ENCODE measurements at places on chromosomes 6 and 20.

GRCh38 chr6:34576286-34576955 is 20.3 kb upstream of the SPDEF start:
- no peak for DNase-seq

- no peak for DNase-seq
These were observed 643.7 kb downstream of the UTRN start for GRCh38 chr6:144928847-144929246.

DNA sequence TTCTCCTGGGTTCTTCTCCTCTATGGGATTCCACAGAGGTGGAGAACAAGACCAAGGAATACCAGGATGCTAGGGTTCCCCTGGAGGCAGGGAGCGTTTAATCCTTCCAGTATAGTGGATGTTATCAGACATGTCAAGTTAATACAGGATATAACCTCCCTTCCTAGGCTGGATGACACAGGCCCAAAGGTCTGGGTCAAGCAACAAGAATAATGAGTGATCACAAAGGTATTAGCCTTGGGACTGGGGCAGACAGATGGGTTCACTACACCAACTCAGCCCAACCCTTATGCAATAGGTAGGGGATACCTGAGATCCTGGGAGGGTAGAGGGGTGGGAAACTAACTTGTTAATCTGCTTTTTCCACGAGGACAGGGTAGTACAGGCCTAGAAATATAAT is 690.3 kb downstream of the HTR1B start:
- DNase-seq = no peak

DNA sequence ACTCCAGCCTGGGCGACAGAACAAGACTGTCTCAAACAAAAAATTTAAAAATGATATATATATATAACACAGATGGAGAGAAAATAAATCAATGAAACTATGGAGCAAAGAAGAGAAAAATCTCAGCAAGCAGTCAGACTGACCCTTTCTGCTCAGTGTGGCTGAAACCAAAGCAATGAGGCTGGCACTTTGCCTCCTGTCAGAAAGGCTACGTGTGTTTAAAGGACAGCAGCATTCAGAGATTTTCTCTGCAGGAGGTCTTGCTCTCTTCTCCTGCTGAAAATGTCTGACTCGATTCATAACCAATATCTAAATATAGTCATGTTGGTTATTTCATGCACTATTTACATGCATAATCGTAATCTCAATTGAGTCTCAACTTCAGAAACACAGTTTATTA is 527.0 kb upstream of the JARID2 start:
- DNase-seq = no peak

DNA sequence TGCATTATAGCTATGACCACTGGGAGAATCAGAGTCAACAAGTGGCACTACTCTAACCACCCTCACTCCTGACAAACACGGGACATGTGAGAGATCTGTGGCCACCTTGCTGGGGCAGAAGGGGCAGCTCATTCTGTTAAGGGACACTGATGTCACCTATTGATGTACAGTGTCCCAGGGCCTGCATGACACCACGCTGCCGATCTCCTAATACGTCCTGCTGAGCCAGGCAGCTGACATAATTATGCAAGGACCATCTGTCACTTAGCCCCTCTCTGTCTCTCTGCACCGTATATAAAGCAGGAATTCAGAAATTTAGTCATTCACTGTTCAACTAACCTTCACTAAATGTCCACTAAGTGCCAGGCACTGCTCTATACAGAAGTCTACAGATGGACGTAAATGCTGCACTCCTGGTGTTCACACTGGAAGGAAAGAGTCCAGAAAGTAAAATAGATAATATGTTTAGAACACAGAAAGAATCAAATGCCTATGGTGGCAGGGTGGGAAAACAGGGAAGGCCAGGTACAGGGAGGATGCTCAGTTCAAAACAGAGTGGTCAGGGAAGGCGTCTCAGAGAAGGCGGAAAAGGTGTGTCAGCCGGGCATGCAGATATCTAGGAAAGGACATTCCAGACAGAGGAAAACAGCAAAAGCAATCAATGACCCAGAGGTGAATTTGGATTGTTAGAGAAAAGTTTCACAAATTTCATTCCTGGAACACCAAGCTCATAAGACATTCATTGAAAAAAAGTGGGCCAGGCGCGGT is 173.8 kb downstream of the ZNF217 start:
- DNase-seq = no peak

DNA sequence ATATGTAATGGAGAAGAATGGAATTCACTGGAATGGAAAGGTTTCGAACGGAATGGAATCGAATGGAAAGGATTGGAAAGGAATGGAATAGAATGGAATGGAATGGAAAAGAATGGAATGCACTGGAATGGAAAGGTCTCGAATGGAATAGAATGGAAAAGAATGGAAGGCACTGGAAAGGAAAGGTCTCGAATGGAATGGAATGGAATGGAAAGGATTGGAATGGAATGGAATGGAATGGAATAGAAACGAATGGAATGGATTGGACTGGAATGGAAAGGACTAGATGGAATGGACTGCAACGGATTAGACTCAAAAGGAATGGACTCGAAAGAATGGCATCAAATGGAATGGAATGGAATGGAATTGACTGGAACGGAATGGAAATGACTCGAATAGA is 20.5 kb upstream of the DEFB115 start:
- DNase-seq = no peak

DNA sequence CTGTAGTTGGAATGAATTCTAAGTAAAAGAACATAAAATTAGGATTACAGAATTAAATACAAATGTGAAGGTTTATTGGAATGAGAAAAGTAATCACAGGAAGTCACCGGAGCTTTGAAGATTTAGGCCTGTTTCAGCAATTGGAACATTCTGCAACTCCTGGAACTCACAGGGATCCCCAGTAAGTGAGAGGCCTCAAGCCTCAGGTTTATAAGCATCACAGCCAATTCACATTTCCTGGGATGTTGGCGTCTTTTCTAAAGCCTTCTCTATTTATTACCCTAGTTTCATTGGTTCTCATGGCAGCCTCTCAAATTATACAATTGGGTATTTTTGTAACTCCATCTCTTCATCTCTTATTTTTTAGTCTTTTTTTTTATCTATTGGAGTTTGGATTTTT is 90.4 kb upstream of the HIVEP1 start:
- DNase-seq = no peak

- no peak for DNase-seq
These were observed 1324.4 kb upstream of the EYS start for GRCh38 chr6:67031451-67031850.

DNA sequence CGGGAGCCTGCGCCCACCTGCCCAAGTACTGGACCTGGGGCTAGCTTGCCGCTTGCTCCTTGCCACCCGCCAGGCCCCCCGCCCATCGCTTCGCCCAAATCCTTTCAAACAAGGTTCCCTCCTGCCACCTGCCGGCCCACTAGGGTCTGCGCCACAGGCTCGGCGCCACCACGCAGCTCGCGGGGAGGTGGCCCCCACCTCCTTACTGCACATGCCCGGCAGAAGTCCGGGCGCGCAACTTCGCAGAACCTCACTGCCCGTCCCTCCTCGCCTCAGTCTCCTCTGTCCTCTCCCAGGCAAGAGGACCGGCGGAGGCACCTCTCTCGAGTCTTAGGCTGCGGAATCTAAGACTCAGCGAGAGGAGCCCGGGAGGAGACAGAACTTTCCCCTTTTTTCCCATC is 11.2 kb downstream of the GNAS-AS1 start:
- DNase-seq = peak; percentile 57

DNA sequence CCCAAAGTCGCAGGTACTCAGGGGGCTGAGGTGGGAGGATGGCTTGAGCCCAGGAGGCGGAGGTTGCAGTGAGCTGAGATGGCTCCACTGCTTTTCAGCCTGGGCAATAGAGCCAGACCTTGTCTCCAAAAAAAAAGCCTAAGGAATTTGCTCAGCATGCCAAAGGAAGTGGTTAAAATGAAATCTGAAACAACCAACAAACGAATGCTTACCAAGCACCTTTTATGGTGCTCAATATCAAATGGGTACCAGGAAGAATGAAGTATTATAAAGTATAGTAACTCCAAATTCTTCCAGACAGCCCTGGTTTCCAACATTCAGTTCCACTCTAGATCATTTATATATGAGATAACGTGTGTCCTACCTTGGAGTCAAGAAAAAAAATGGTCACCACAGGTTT is 14.0 kb downstream of the GMDS start:
- DNase-seq = no peak

DNA sequence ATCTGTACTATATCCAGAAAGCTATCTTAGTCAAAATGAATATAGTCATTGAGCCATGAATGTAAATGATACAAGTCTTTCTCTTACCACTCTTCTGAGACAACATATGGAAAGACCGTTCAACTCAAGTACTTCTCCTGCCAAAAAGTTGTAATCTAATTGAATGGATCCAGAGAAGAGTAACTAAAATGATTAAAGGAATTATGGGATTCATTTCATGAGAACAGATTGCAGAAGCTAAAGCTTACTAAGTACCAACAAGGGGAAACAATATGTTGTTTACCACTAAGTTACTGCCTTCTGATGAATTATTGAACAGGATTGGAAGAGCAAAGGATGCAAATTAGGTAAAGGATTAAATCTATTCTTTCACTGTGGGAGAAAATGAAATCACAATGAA is 2.0 kb upstream of the LGSN start:
- DNase-seq = no peak

DNA sequence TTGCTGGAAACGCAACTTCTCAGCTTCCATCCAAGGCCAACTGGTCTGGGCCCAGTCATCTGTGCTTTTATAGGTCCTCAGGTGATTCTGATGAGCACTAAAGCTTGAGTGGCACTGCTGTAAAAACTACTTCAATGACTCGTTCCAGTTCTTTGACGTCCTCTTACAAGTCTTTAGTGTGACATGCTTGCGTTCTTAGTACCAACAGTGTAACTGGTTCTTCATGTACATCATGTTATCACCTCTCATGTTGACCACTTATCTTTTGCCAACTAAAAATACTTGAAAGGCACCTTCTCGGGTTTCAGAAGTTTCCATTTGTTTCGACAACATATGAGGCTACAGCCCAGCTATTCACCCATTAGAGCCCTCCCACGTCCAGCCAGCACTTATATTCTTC is 468.9 kb downstream of the PRKN start:
- DNase-seq = no peak

All from A549 (cell line).